ENCODE measurements at places on chromosomes 6 and 20.

- DNase-seq: no peak
Measured at GRCh38 chr6:113439866-113440265, 417.3 kb upstream of the MARCKS start.

DNA sequence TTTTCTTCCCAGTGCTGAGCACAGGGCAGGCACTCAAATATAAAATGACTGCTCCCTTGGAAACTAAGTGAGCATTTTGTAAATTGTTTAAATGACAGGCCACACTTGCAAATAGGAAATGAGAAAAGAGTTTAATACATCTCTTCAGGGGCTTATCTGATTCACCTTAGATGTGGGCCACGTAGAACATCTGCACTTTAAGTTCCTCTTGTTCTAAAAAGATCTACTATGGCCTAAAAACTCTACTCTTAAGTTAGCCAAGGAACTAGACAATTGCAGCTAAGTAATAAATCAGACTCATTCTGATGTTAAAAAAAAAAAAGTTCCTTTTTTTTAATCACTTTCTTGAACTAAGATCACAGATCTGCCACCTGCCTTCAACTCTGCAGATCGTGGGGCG, 126.3 kb downstream of the KIF16B start:
- no peak for DNase-seq

DNA sequence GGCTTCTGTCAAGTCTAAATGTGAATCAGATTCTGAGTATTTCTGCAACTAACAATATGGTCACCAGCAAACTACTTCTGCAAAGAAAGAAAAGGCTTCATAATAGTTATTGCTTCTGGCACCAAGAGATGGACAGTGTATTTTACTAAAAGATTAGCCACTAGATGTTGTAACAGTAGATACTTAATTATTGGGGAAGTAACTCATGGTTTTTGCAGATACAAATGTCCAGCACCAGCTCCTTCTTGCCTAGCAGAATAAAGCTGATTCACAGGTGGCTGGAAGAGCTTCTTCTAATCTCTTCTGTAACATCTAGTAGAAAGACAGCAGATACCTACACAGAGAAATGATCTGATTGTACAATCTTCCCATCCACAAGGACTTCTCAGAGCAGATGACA, 21.2 kb downstream of the ATXN1 start:
- DNase-seq: no peak

- peak; percentile 62 for DNase-seq
Measured at GRCh38 chr6:96014846-96015517, 792 bp upstream of the FUT9 start.

- DNase-seq: no peak
Measured at GRCh38 chr20:22428051-22428450, 156.3 kb downstream of the FOXA2 start.

DNA sequence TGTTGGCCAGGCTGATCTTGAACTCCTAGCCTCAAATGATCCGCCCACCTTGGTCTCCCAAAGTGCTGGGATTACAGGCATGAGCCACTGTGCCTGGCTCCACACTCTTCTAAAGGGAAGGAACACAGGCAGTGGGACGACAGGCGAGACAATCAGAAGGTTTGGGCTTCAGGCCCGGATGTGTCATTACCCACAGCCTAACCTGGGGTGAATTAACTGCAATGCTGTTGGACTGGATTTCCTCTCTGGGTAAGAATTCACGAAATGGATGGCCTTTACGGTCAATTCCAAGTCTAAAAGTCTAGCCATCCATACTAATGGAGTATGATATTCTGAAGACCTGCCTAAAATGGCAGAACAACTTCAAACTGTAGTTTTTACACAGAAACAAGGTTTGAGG, 83.7 kb upstream of the CCDC28A start:
- DNase-seq: no peak

DNA sequence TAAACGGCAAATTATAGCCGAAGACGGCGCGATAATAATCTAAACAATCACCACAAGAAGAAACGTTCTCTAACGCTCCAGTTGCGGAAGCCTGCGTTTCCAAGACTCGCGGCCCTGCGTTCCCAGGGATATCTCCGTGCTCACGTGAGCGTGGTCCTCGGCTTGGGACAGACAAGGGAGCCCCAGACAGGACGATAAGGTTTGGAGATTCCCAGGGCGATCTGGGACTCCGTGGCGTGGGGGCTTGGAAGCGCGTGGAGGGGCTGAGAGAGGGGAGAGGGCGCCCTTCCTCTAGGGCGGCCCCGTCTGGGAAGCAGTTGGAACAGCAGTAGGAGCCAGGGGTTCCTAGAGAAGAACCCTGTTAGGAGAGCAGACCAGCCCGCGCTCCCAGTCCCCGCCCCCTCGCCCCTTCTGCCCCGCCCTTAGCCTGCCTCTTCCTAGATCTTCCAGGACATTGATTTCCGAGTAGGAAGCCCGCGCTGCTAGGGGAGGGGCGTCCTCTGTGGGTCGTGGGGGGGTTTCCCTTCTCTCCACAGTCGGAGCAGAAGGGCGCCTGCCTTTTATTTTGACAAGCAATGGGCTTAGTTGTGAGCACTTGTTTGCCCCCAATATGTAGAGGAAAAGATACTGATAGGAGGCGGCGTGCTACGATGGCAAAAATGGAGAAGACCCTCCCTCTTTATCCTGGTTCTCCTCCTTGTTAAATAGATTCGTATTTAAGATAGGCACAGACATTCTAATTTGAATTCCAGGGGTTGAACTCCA, 10.6 kb downstream of the NRN1 start:
- peak; percentile 99 for DNase-seq

GRCh38 chr6:38493931-38494547, 145.7 kb downstream of the BTBD9 start:
- DNase-seq: peak; percentile 86

- DNase-seq: no peak
Measured at GRCh38 chr6:157536223-157536545, 155.2 kb downstream of the ZDHHC14 start.

DNA sequence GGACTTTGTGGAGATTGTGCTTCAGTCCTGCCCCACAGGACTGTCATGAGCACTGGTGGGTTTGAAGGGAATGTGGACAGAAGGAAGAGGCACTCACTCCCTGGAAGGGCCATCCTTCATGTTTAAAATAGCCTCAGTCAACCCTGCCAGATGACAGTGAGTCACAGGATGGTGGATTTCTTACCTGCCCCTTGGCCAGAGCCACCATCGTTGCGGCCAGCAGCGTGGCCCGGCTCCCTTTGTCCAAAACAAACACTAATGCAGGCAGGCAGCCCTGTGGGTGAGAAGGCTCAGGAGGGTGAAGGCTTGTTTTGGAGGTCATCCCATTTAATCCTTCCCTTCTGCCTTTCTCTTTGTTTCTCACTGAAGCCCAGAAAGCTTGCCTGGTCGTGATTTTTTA, 422.7 kb downstream of the CD83 start:
- DNase-seq: no peak

DNA sequence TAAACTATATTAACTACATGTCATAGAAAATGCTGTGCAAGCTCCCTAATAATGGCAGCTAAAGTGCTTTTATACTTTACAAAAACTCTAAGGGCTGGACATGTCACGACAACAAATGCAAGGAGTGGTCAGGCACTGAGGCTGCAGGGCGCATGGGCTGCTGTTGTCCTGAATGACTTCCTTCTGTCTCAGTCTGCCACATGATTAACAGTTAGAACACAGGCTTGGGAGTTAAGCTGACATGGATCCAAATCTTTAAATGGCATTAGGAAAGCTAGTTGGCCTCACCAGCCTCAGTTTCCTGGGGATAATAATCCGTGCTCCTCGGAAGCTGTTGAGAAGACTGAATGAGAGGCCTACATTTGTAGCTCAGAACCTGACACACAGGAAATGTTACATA, 57.4 kb downstream of the PREP start:
- DNase-seq: peak; percentile 65

- peak; percentile 73 for DNase-seq
Measured at GRCh38 chr6:157273756-157274470, 49.4 kb downstream of the TMEM242 start.

GRCh38 chr20:57330998-57331397, 1.4 kb downstream of the SPO11 start:
- DNase-seq: no peak

DNA sequence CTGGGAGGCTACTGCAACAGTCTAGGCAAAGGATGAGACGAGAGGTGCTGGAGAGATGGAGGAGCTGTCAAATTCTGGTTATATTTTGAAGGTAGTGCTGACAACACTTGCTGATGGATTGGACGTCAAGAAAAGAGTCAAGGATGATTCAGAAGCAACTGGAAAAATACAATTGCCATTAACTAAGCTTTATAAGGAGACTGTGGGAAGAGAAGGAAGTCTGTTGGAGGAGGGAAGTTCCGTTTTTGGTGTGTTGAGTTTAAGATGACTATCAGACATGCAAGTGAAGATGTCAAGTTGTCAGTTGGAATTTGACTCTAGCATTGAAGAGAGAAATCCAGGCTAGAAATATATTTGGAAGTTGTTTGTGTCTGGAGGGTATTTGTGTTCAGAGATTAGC, 358.1 kb downstream of the RNGTT start:
- no peak for DNase-seq

- DNase-seq: peak; percentile 53
Measured at GRCh38 chr6:15413466-15414234, 167.8 kb downstream of the JARID2 start.

DNA sequence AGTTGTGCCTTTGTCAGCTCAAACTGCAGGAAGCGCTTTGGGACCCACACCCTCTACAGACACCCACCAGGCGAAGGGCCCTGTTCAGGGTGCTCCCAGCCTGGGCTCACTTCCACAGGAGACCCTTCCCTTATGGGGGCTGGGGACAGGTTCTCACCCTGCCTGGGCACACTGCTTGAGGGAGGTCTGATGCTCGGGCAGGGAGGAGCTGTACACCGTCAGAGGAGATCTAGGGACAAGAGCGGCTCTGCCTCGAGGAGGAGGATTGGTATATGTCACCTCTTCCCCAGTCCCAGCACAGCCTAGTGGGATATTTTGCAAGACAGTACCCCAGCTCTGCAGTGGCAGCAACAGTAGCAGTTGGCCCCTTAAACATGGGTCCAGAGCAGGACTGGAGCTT, 26.9 kb downstream of the GJA10 start:
- no peak for DNase-seq

DNA sequence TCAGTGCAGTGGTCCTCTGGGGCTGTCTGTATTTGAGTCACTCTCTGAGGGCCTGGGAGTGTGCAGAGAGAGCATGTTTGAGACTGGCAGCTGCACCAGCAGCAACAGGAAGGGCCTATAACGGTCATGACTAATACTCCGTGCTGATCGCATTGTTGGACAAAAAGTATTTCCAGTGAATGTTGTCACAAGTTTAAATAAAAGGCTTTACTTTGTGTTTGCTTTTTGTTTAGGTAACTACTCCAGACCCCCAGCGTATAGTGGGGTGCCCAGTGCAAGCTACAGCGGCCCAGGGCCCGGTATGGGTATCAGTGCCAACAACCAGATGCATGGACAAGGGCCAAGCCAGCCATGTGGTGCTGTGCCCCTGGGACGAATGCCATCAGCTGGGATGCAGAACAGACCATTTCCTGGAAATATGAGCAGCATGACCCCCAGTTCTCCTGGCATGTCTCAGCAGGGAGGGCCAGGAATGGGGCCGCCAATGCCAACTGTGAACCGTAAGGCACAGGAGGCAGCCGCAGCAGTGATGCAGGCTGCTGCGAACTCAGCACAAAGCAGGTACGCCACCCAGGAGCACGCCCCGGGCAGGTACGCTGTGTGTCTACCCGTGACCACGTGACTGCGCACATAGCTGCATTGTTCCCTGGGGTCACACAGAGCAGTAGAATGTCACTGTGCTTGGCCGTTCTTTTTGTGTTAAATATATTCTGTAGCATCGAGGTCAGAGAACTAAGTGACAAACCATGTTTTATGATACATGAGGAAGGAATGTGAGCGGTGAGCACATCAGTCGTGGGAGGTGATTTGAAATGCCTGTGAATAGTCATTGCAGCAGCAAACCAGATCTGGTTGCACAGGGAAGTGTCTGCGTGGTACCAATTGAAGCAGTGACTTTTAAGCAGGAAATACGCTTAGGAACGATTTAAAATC, 174.7 kb downstream of the TMEM242 start:
- no peak for DNase-seq

- no peak for DNase-seq
Measured at GRCh38 chr20:49892260-49892659, 23.1 kb downstream of the SPATA2 start.

GRCh38 chr6:90263633-90264032, 33.0 kb downstream of the BACH2 start:
- DNase-seq: no peak

- DNase-seq: no peak
Measured at GRCh38 chr6:130794738-130795137, 32.5 kb upstream of the SMLR1 start.

DNA sequence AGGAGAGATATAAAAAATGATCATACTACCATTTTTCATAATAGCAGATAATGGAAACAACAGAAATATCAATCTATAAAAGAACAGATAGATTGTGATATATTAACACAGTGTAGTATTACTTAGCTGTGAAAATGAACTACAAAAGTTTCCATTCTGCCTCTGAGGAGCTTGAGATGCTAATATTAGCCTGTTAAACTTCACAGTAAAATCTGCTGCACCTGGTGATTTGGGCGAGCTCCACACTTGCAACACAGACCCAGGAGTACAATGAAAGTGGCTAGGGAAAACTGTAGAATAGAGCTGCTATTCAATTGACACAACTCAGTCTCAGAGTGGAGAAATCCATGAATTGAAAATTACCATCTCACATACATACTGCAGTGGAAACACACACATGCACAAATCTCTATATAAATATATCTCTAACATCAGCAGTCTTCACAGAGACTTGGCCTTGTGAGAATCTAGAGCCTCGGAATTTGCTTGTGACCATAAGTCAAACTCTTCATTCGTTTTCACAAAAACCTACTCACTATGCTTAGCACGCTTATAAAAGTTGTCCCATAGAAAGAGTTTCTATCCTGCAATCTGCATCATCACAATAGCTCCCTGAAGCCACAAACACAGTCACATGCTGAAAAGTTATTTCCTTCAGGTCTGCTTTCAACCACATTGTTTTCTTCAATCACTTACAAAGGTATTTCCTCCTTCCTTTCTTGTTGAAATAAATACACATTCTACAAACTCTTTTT, 133.0 kb downstream of the PAK5 start:
- no peak for DNase-seq

DNA sequence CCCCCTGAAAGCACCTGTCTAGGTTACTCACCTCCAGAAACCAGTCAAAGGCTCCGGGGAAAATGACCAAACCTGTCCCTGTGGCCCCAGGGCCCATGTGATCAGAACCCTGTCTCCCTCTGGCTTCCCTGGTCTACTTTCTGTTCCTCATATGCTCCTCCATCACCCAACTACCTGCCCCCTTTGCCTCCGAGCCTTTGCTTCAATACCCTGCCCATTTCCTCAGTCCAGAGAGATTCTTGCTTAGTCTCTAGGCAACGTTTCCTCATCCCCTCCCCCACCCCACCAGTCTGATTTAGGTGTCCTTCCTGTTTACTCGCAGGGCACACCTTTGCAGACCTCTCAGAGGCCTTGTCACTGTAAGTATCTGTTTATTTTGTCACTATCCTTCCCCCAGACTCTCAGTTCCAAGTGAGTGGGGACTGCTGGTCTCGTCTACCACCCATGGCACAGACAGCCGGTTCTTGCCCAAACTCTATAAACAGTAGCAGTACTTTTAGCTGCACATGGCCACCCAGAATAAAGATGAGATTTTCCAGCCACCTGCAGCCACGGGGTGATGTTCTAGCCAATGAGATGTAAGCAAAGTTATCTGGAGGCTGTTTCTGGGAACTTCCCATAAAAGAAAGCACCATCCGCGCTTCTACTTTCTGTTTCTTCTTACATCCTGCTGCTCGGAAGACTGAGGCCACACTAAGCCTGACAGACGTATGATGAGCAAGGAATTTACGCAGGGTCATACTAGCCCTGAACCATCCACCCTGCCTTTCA, 13.3 kb downstream of the ELOVL5 start:
- no peak for DNase-seq

- DNase-seq: no peak
Measured at GRCh38 chr6:150681578-150682395, 82.1 kb downstream of the PLEKHG1 start.

Measured in WERI-Rb-1 (cell line).